ENCODE measurements at places on chromosomes 4 and X. TPM values are rescaled to one million over a fixed set of nuclear protein-coding genes. Genes with fewer than 3 reads are reported as not detected.

The LRIT3 gene
- total RNA-seq, result not detected

The VCX3B gene
- not detected for total RNA-seq

The ARHGAP10 gene
- total RNA-seq, result 8.3 TPM

The PFKFB1 gene
- not detected for total RNA-seq

The PAGE2B gene
- not detected for total RNA-seq

The FGF13 gene
- total RNA-seq, result 0.29 TPM

The ZCCHC12 gene
- total RNA-seq, result not detected

The MFAP3L gene
- 1.9 TPM for total RNA-seq

The MAGEC2 gene
- total RNA-seq, result not detected

The C1GALT1C1 gene
- 66.8 TPM for total RNA-seq

The CITED1 gene
- not detected for total RNA-seq

The DHRSX gene
- total RNA-seq, result 31.3 TPM

The IRF2 gene
- total RNA-seq, result 47.1 TPM

The BOD1L1 gene
- 5.0 TPM for total RNA-seq

The GPR78 gene
- total RNA-seq, result not detected

The SLITRK4 gene
- total RNA-seq, result 2.3 TPM

The MYOZ2 gene
- not detected for total RNA-seq

The GAGE12E gene
- not detected for total RNA-seq

The CABS1 gene
- not detected for total RNA-seq

The PCGF3 gene
- total RNA-seq, result 21.3 TPM

The MAGEB2 gene
- total RNA-seq, result not detected

The ABCG2 gene
- total RNA-seq, result 12.8 TPM

The NXF3 gene
- not detected for total RNA-seq

The CACNA1F gene
- total RNA-seq, result not detected

The PLP1 gene
- not detected for total RNA-seq

The PCSK1N gene
- 112 TPM for total RNA-seq

The CLNK gene
- total RNA-seq, result not detected

The NUDT11 gene
- total RNA-seq, result 10.9 TPM

The STEEP1 gene
- 62.4 TPM for total RNA-seq

The SMIM31 gene
- total RNA-seq, result not detected

The GCNA gene
- not detected for total RNA-seq

The MAGEB1 gene
- total RNA-seq, result not detected

The ALB gene
- not detected for total RNA-seq

The HERC3 gene
- total RNA-seq, result 2.3 TPM

The ADGRA3 gene
- total RNA-seq, result 31.4 TPM

The TLL1 gene
- total RNA-seq, result 10.3 TPM

The UPF3B gene
- total RNA-seq, result 0.75 TPM

The APLN gene
- total RNA-seq, result 0.06 TPM

The FREM3 gene
- not detected for total RNA-seq

The SLIT2 gene
- 0.78 TPM for total RNA-seq

The ABLIM2 gene
- 2.1 TPM for total RNA-seq

The STK26 gene
- total RNA-seq, result 14.7 TPM

The CWH43 gene
- not detected for total RNA-seq

The PNPLA4 gene
- 26.7 TPM for total RNA-seq

The CSAG3 gene
- total RNA-seq, result not detected

All from Caki2 (cell line).